Activated CD4-positive, alpha-beta memory T cell treated with anti-CD3 and anti-CD28 coated beads, Interleukin-2, amount 10 ng/mL, durations not matched to agents 7 days and 5 days (primary cell): ENCODE measurements at places on chromosomes 12 and 14. TPM values are rescaled to one million over a fixed set of nuclear protein-coding genes. Genes with fewer than 3 reads are reported as not detected.

GRCh38 chr14:97705976-97706375, 908.8 kb downstream of the VRK1 start:
- peak; percentile 41 for DNase-seq

DNA sequence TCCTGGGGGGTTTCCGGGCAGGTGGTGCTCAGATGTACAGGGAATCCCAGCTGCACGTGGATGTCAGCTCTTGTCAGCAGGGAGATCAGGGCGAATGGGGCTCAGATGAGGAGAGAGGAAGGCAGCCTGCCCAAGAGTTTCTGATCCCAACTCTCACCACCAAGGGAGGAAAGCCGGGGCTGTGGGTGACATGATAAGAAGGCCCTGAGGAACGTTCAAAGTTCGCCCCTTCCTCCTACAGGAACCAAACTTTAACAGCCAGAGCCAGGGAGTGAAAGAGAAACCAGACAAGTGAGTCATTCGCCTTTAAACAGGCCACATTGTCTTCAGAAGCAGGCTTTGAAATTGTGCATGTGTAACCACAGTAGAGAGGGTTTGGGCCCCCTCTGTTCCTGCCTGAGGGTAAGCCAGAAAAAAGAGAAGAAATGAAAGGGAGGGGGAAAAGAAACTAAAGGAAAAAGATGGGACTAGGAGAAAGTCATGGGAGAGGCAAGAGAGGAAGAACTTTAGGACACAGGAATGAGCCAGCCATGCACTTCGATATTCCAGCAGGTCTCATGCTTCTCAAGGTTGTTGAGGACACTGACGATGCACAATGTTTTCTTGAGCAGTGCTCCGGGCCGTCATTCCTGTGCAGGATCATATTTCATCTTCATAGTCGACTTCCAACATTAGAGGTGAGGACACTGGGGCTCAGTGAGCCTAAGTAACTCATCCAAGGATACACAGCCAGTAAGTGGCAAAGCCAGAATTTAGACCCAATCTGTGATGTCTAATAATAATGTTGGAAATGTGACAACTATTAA, 691.4 kb upstream of the TBX3 start:
- DNase-seq, result no peak

DNA sequence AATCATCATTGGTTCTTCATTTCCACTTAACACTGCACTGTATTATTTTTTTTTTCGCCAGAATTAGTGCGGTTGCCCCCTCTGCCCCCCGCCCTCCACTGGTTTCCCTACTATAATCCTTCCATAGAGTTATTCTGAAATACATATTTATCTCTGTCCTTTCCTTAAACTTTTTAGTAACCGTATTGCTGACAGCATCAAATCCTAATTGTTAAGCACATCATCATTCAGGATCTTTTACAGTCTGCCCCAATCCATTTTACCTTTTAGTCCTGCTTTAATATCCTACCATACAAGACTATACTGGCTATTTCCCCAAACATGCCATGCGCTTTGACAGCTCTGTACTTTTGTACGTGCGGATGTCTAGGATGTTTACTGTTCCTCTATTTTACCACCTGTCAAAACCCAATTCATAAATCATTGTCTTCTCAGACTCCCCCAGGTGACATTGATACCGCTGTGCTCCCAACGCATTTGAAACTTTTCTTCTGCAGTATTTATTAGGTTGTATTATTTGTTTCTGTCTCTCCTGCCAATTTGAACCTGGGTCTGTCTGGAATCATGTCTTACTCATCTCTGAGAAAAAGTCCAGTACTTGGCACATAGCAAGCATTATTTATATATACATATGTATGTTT, 1.0 kb downstream of the FGFR1OP2 start:
- no peak for DNase-seq

The ERBB3 gene
- total RNA-seq, result 2.3 TPM

GRCh38 chr12:47813511-47814196, 6.0 kb downstream of the HDAC7 start:
- DNase-seq, result peak; percentile 50

DNA sequence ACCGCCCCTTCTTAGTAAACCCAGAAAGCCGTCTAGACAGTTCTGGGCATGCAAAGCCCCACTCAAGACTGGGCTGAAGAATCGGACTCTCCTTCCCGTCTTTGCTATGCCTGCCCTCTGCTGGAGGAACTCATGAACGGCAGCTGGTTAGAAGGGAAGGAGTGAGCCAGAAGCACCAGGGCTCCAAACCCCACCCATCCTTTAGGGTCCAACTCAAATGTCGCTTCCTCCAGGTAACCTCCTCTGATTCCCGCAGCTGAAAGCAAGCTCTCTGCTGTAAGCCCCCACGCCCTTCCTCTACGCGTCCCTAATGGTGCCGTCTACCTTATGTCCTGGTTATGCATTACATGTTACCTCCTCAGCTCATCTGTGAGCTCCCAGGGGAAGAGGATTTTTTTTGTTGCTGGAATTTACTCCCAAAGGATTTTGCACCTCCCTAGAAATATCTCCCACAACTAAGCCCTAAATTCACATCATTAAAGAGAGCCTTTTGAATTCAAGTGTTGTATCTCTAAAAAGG, 59.0 kb upstream of the SCN8A start:
- DNase-seq, result peak; percentile 77

GRCh38 chr14:95021588-95021987, 135.7 kb downstream of the DICER1 start:
- no peak for DNase-seq

The ZC2HC1C gene
- total RNA-seq, result 2.0 TPM

The GALNT9 gene
- not detected for total RNA-seq

GRCh38 chr12:87344699-87345098, 684.5 kb downstream of the C12orf50 start:
- no peak for DNase-seq

DNA sequence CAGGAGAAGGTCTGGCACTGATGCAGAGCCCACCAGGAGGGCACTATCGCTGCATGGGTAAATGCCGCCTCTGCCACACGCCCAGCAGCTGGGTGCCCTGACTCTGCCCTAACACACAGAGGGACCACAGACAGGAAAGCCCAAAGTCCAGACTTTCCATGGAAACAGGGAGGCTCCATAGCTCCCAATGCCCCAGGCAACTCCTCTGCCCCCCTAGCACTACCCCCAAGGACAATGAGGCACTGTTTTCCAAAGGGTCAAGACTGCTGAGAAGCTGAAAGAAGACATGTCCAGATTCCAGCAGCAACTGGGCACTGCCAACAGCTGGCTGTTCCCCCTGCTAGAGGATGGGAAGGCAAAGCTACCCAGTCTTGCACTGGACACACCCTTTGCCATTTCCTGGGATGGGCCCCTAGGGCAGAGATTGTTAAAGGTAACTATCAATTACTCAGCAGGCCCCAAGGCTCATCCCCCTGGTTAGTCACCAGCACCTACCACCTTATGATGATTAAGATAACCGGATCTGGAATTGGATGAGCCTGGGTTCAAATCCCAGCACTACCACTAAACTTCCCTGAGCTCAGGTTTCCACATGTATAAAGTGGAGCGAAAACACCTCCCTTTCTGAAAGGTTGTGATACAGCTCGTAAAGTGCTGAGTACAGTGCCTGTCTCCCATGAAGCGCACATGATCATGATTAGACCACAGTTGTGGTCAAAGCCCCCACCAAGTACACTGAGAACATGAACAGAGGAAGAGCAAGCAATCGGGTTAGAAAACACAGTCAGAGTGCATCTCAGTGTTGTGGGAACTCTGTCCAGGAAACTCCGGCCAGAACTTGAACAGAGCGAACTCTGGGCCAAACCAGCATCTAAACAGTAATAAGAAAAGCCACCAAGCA, 3.3 kb downstream of the PXN start:
- DNase-seq, result peak; percentile 53

- DNase-seq, result no peak
Measured at GRCh38 chr12:28057856-28058615, 85.5 kb upstream of the PTHLH start.

GRCh38 chr12:102824218-102824835, 92.7 kb downstream of the PAH start:
- DNase-seq, result no peak

- no peak for DNase-seq
Measured at GRCh38 chr12:97642911-97643310, 180.3 kb downstream of the RMST start.

The RNASE1 gene
- not detected for total RNA-seq

DNA sequence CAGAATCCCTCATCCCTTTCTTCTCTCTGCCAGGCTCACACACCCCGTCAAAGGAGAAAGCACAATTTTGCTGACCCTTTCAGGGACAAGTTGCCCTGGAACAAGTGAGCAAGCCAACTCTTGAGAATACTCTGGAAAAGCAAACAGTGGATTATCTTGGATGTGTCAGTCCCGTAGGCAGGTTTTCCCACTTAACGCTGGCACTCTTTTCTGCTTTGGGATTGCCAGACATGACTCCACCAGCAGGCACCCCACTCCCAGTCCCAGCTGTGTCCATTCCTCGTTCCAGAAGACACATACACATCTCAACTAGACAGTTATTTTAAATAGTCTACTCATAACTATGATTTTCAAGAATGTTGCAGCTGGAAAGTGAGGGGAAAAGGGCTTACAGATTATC, 145.5 kb upstream of the CDKN3 start:
- no peak for DNase-seq

- no peak for DNase-seq
Measured at GRCh38 chr14:51823706-51824105, 36.7 kb upstream of the GNG2 start.

GRCh38 chr12:70692681-70693288, 55.6 kb upstream of the PTPRB start:
- DNase-seq, result no peak

DNA sequence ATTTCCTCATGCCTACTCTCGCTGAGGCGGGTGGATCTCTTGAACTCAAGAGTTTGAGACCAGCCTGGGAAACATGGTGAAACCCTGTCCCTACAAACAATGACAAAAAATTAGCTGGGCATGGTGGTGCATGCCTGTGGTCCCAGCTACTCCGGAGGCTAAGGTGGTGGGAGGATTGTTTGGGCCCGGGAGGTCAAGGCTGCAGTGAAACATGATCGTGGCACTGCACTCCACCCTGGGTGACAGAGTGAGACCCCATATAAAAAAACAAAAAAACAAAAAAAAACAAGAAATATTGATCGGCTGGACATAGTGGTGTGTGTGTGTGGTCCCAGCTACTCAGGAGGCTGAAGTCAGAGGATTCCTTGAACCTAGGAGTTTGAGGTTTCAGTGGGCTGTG, 9.2 kb downstream of the MOAP1 start:
- no peak for DNase-seq

GRCh38 chr12:6263931-6264330, 46.6 kb upstream of the PLEKHG6 start:
- DNase-seq, result no peak

The GPR132 gene
- 51.2 TPM for total RNA-seq

DNA sequence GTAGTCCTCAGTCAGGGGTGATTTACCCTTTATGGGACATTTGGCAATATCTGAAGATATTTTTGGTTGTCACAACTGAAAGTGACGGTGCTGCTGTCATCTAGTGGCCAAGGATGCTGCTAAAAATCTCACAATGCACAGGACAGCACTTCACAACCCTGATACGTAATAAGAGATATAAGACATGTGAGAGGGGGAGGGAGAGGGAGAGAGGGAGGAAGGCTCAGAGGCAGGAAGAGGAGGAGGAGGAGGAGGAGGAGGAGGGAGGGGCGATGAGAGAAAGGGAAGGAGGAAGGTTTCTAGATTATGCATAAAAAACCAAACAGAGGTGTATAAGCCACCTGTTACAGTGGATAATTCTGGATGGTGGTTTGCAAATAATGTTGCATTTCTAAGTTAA, 14.3 kb downstream of the MYL2 start:
- DNase-seq, result no peak

The JKAMP gene
- 31.5 TPM for total RNA-seq

The APOF gene
- total RNA-seq, result not detected

GRCh38 chr12:42590330-42590934, 886 bp upstream of the PRICKLE1 start:
- no peak for DNase-seq

DNA sequence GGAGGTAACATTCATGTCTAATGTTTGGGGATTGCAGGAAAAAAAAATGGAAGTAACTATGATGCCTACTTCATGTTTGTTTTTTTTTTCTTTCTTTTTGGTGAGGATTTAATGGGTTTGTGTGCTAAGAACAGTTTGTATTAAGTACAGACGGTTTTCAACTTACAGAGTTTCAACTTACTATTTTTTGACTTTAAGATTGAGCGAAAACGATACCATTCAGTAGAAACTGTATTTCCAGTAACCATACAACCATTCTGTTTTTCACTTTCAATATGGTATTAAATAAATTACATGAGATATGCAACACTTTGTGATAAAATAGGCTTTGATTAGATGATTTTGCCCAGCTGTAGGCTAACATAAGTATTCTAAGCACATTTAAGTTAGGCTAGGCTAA, 10.4 kb downstream of the TECPR2 start:
- DNase-seq, result no peak

DNA sequence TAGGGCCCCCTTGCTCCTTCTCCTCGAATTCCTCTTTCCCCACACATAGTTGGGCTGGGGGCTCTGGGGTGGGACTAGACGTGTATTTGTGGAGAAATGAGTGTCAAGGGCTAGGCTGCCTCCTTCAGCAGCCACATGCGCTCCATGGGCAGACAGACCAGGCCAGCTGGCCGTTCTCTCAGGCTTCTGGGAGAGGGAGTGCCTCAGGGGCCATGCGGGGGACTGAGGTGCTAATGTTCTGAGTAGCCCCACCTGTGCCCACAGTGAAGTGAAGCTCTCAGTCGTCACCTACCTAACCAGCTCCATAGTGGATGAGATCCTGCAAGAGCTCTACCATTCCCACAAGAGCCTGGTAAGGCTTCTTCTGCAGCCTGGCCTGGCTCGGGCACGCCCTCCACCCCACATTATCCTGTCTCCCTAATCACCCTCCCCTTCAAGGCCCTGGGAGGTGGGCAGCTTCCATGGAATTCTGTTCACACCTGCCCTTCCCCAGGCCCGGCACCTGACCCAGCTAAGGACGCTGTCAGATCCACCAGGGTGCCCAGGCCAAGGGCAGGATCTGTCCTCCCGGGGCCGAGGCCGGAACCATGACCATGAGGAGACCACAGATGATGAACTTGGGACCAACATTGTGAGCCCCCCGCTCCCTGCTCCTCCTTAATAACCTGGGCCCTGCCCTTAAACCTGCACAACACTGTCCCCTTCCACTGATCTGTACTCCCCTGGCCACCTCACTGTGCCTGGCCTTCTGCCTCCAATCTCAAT, 9.0 kb upstream of the CPNE6 start:
- no peak for DNase-seq

- no peak for DNase-seq
Measured at GRCh38 chr14:23401291-23401690, 6.8 kb downstream of the MYH6 start.

DNA sequence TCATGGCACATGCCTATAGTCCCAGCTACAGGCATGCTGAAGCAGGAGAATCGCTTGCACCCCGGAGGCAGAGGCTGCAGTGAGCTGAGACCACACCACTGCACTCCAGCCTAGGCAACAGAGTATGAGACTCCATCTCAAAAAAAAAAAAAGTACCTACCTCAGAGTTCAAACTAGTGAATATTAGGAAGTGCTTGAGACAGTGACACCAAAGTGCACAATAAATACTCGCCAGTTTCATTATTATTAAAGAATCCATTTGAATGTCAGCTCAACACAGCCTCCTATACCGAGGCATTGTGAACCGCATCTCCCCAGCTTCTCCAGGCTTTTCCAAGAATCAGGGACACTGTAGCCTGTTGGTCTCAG, 5.0 kb downstream of the GAPDH start:
- DNase-seq, result no peak

The SLC38A1 gene
- total RNA-seq, result 209 TPM

The ULK1 gene
- 42.2 TPM for total RNA-seq
